ENCODE measurements at places on chromosomes 3 and 15.

- no peak for DNase-seq
Measured at GRCh38 chr15:80285379-80285778, 33.4 kb upstream of the CTXND1 start.

- DNase-seq, result no peak
Measured at GRCh38 chr3:41482134-41482533, 282.8 kb downstream of the CTNNB1 start.

- DNase-seq, result no peak
Measured at GRCh38 chr3:56125358-56126005, 342.8 kb downstream of the ERC2 start.

DNA sequence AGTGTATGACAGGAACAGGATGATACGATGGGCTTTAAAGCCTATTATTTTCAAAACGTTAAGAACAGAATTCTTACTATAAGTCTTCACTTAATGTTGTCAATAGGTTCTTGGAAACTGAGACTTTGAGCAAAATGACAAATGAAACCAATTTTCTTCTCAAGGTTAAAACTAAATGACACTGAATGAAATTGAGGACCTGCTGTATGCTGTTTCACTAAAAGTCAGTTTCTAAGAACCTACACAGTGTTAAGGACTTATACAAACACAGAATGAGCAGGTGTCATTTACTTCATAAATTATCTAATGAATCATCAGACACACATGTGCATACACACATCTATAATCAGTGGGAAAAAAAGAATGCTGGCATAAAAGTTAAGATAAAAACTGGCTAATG lies 106.9 kb downstream of the RFTN1 start:
- no peak for DNase-seq

GRCh38 chr3:33372218-33373081 lies 67.8 kb downstream of the UBP1 start:
- peak; percentile 25 for DNase-seq

DNA sequence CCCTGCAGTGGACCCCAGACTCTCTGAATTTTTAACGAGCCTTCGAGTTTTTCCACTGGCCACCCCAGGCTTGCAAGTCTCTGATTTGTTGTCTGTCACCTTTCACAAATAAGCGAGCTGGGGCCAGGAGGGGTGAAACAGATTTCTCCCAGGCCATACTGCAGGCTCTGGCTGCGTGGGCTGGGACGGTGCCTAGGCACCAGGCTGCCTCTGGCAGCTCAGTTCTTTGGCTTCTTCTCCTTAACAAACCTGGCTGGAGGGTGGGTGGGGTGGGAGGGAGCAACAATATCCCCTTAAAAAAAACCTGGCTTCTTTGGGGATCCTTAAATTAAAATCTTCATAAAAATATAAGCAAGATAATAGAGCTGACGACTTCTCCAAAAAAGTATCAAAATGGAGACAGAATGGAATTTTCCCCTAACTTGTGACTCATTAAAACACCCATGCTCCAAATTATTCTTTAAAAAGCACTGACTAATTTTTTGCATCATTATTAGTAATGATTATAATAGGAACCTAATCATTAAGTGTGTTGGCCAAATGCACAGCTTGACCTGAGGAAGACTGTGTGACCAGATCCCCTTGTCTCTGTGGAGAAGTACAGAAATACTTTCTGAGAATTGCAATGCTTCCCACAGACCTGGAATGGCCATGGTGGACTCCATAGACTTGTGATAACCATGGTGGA lies 84.1 kb downstream of the SNRK start:
- DNase-seq, result no peak

GRCh38 chr15:48103647-48104046 lies 17.1 kb upstream of the SLC24A5 start:
- no peak for DNase-seq

DNA sequence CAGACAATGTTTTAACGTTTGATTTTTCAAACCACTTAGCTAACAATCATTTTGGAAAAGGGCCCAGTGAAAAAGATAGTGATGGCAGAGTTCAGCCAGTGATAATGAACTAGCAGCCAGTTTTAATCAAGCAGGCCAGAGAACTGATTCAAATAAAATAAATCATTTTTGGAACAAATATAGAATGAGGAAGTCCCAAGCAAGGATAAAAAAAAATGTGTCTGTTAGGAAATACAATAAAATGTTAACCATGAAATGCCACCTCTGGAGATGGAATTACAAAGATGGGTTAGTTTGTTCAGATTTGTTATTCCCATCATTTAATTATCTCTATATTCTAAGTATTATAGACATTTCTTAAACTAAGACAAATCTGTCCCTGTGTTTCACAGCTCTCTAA lies 1.1 kb downstream of the HERC1 start:
- DNase-seq, result no peak

- DNase-seq, result peak; percentile 22
Measured at GRCh38 chr15:70584838-70585706, 178.3 kb downstream of the UACA start.

- no peak for DNase-seq
Measured at GRCh38 chr15:57138349-57138788, 219.9 kb downstream of the TCF12 start.

- DNase-seq, result no peak
Measured at GRCh38 chr3:17201538-17201937, 316.8 kb downstream of the PLCL2 start.

DNA sequence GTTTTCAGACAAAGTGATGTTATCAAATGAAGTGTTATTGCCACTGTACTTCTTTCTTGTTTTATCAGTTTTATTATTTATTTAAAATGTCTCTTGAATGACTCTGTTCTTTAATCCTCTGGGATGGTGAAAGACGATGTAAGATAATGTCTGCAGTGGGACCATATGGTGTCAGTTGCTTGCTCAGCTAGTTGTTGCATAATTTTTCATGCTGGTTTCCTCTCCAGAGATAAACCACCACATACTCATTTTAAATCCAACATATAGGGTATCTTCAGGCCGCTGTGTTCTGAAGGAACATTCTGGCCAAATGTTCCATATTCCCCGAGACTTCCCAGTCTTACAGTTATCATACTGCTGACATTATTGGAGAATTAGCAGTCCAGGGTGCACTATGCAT lies 75.9 kb downstream of the GABRG3 start:
- DNase-seq, result no peak

- DNase-seq, result no peak
Measured at GRCh38 chr15:62913246-62913645, 129.3 kb upstream of the TPM1 start.

GRCh38 chr3:56137415-56137814 lies 330.9 kb downstream of the ERC2 start:
- no peak for DNase-seq

DNA sequence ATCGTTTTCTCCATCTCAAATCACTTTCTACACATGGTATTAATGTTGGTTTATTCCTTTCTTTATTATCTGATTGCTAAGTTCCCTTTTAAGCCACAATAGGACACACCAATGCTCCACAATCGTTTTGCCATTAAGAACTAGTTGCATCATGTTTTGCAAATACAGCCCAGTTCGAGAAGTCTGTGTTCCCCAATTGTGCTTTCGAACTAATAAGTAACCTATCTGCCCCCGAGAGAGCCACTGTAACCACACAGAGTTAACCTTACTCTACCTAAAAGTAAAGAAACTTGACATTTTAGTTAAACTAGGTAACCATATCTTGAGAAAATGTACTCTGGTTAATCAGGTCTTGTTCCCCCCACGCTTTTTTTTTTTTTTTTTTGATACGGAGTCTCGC lies 39.1 kb downstream of the MAGI1 start:
- DNase-seq, result no peak

DNA sequence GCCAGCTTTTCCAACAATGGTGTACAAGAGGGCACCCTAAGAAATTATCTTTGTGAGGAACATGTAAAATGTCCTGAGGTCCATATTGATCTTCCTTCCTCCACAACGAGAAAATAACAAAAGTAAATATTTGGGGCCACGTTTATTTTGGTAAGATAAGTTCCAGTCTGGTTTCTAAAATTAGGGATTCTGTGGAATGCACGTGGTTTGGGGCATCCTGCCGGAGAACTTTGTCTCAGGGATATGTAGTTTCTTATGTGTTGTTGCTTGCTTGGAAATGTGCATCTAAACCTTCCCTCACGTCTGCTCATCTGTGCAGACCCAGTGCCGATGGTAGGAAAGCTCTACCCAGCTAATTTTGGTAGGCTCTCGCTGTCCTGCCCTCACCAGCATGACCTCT lies 62.8 kb downstream of the CTDSPL start:
- no peak for DNase-seq

GRCh38 chr3:10992017-10992942 lies at the start of gene SLC6A1:
TSS of gene SLC6A1 (plus strand) at chr3:10992748. CDS start at chr3:11017212, 24,464 bp downstream.
- DNase-seq, result no peak

DNA sequence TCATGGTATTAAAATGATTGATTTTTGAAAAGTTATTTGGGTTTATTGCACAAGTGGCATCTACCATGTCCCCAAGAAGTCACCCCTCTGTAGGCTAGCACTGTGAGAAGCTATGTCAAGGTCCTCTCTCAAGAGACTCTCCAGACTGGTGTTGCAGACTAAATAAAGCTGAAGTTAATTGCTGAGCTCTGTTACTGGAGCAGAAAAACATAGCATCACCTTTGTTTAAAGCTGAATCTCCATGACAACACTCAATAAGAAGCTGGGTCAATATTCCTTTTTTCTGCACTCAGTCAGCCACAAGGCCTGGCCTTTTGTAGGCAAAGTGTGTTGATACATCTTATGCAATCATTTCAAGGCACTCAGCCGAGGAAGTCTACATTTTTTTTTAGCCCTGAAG lies 806.6 kb upstream of the LMCD1 start:
- no peak for DNase-seq

Measured in CD4-positive, alpha-beta T cell treated with Interleukin-1 beta for 1 hour (primary cell).